ENCODE measurements at places on chromosomes 4 and X. TPM values are rescaled to one million over a fixed set of nuclear protein-coding genes. Genes with fewer than 3 reads are reported as not detected.

DNA sequence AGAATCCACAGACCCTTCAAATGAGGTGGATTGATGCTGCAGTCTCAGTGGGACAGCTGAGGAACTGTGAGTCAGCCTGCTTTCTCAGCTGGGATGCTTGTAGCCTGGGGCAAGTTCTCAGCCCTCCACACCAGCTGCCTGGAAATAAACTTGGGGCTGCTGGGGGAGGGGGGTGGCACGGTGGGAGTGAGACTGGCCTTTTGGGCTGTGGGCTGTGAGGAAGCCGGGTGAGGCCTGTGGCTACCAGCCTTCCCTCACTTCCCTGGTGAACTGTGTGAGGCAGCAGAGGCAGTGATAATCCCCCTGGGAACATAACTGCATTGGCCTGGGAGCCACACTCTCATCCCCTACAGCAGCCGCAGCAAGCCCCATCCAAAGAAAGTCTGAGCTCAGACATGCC, 114.5 kb upstream of the GUCY1A1 start:
- H3K4me3 ChIP-seq, result no peak overlapping the region
- no peaks in the 10 kb centered on the region for H3K27me3 ChIP-seq
- no peaks in the 10 kb centered on the region for H3K36me3 ChIP-seq
- no peak for DNase-seq
- H3K4me1 ChIP-seq, result no peaks in the 10 kb centered on the region

- H3K36me3 ChIP-seq, result no peaks in the 10 kb centered on the region
- peak overlapping the region; percentile 89 for H3K27ac ChIP-seq
- peak overlapping the region; percentile 64 for H3K4me3 ChIP-seq
- no peaks in the 10 kb centered on the region for H3K4me1 ChIP-seq
- DNase-seq, result peak; percentile 72
- no peaks in the 10 kb centered on the region for H3K27me3 ChIP-seq
Measured at GRCh38 chrX:24025741-24026403, 1.1 kb downstream of the KLHL15 start.

DNA sequence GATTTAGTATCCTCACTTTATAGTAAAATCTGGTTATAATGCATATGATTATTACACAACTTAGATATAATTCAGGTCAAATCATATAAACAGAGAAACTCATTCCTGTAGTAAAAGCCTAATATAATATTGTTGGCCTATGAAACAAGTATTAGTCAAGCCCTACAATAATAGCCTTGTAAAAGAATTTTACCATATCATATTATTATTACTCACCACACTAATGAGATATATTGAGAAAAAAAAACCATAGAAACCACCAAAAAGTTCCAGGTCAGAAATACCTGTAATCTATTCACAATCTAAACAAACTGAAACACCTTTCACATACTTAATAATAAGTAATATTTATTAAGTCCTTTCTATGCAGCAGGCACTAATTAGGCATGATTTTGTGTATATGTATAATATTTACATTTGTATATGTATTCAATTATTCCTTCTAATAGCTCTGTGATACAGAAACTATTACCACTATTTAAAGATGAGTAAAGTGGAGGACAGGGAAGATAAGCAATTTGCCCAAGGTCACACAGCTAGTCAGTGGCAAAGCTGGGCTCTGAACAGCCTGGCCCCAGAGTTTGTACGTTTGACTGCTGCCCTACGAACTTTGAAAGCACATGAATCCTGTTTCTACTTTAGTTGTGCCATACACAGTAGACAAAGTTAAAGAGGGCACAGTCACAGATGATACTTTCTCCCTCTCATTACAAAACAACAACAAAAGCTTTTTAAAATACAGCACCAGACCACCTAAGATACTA, 9.0 kb downstream of the ZNF827 start:
- DNase-seq, result no peak
- no peaks in the 10 kb centered on the region for H3K4me1 ChIP-seq
- no peaks in the 10 kb centered on the region for H3K36me3 ChIP-seq
- H3K27ac ChIP-seq, result no peak overlapping the region

GRCh38 chr4:124874172-124874450, 161.6 kb upstream of the ANKRD50 start:
- DNase-seq, result no peak
- no peak overlapping the region for H3K4me3 ChIP-seq
- H3K27ac ChIP-seq, result no peak overlapping the region
- H3K27me3 ChIP-seq, result no peaks in the 10 kb centered on the region
- H3K4me1 ChIP-seq, result no peaks in the 10 kb centered on the region
- no peaks in the 10 kb centered on the region for H3K36me3 ChIP-seq

- no peak overlapping the region for H3K4me3 ChIP-seq
- no peak for DNase-seq
- H3K27ac ChIP-seq, result peak overlapping the region; percentile 57
- H3K36me3 ChIP-seq, result no peaks in the 10 kb centered on the region
- H3K4me1 ChIP-seq, result peaks cover 41% of the 10 kb centered on the region
Measured at GRCh38 chr4:83125738-83126141, 11.2 kb upstream of the PLAC8 start.

- H3K27ac ChIP-seq, result no peak overlapping the region
- H3K4me1 ChIP-seq, result no peaks in the 10 kb centered on the region
- no peak for DNase-seq
- H3K36me3 ChIP-seq, result no peaks in the 10 kb centered on the region
- no peak overlapping the region for H3K4me3 ChIP-seq
- H3K27me3 ChIP-seq, result no peaks in the 10 kb centered on the region
Measured at GRCh38 chrX:101530944-101531343, 19.4 kb upstream of the ARMCX1 start.

- no peak overlapping the region for H3K27ac ChIP-seq
- no peak for DNase-seq
- peaks cover 15% of the 10 kb centered on the region for H3K4me1 ChIP-seq
- H3K36me3 ChIP-seq, result no peaks in the 10 kb centered on the region
- no peak overlapping the region for H3K4me3 ChIP-seq
- no peaks in the 10 kb centered on the region for H3K27me3 ChIP-seq
Measured at GRCh38 chr4:1038948-1039492, 27.6 kb downstream of the FGFRL1 start.

Gene PROM1
- total RNA-seq, result 11.2 TPM

Gene KLHL34
- total RNA-seq, result not detected

Gene GLRA3
- not detected for total RNA-seq

Gene RAI2
- total RNA-seq, result 20.6 TPM

DNA sequence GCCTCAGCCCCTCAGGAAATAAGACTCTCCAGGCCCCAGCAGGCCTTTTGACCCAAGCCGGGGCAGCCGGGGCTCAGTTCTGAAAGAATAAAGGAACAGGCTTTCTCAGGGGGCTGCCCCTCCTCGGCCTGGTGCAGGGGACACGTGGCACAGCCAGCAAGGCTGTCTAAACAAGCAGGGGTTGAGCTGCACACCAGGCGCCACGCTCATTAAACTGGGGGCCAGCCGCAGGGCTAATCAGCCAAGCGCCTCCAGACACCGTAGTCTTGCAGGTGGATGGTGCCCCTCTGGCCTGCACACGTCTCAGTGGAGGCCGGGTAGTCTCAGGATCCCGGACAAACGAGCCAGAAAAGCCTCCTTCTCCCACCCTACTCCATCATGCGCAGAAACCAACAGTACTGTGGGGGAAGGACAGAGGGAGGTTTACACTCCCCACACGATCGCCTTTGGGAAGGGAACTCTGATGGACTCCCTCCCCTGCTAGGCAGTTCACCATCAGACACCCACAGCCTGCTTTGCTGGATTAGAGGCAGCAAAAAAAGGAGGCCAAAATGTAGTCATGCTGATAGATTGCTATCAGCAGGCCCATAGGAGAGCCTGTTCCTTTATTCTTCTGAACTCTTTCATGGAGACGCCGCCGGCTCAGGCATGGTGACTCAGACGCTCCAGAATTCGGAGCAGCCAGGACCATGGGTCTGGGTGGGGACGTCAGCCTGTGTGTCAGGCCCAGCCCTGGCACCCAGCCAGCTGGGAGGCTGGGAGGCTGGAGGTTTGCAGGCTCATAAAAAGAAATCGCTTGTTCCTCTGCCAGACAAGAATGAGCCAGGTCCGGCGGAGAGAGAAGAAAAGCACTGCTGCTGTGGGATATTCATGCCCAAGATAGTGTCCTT, 342.4 kb downstream of the BCOR start:
- DNase-seq, result no peak
- peaks cover 3% of the 10 kb centered on the region for H3K4me1 ChIP-seq
- no peaks in the 10 kb centered on the region for H3K27me3 ChIP-seq

GRCh38 chr4:143289370-143289769, 47.3 kb upstream of the GAB1 start:
- no peaks in the 10 kb centered on the region for H3K4me1 ChIP-seq
- no peak overlapping the region for H3K4me3 ChIP-seq
- H3K27me3 ChIP-seq, result no peaks in the 10 kb centered on the region
- H3K36me3 ChIP-seq, result no peaks in the 10 kb centered on the region

All from left lung (tissue), 14 donors.